ENCODE measurements at places on chromosomes 5 and 9.

GRCh38 chr5:134146651-134147518, 29.9 kb downstream of the SKP1 start:
- DNase-seq = no peak

- DNase-seq = no peak
These were observed 127.0 kb downstream of the SAXO1 start for GRCh38 chr9:18905883-18906629.

- no peak for DNase-seq
These were observed 88.8 kb downstream of the SPRY4 start for GRCh38 chr5:142235870-142236672.

DNA sequence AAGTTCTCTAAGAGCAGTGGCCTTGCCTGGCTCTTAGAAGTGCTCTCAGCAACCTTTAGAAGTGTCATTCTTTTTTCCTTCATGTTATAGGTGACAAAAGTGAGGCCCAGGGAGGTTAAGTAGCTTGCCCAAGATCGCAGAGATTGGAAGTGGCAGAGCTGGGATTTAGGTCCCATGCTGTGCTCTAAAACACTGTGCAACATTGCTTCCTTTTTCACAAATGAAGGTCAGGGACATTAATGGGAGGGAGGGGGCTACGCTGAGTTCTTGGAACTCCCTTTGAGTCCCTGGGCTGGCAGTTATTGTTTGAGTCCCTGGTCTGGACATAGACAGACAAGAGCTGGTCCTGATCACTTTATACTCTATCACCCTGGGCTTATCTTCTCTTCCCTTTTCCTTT, 45.3 kb downstream of the PAM start:
- DNase-seq = no peak

- no peak for DNase-seq
These were observed 48.6 kb downstream of the CYSTM1 start for GRCh38 chr5:140223567-140223966.

DNA sequence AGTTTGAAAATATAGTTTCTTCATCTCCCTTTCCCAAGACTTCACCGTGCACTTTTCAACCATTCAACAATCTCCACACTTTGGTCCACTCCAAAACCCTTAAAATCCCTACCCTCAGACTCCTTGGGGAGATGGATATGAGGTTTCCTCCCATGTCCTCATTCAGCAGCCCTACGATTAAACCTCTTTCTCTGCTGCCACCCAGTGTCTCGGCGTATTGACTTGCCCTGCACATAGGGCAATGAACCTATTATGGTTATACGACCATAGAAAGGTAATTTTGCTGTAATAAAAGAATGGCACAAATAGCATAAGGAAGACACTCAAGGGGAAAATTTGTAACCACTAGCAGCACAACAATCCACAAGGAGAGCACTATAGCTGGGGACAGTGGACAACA, 803.5 kb downstream of the TLE1 start:
- no peak for DNase-seq

GRCh38 chr5:146799671-146800070, 78.9 kb downstream of the PPP2R2B start:
- no peak for DNase-seq

DNA sequence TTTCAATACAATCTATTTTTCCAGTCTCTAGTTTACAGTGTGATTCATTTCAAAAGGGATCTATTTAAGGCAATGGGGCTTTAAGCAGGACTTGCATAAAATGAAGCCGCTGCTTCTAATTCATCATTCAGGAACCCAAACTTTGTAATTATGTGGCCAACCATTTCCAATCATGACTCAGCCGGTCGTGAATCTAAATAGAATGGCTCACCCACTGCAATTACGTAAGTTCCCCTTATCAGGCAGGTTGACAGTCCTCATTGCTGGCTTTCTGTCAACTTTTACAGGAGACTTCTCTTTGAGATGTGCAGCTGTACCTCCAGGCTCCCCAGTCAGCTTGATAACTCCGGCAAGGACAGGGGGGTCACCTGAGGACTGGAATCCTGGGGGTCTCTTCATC, 152.8 kb upstream of the DAP start:
- peak; percentile 66 for DNase-seq

DNA sequence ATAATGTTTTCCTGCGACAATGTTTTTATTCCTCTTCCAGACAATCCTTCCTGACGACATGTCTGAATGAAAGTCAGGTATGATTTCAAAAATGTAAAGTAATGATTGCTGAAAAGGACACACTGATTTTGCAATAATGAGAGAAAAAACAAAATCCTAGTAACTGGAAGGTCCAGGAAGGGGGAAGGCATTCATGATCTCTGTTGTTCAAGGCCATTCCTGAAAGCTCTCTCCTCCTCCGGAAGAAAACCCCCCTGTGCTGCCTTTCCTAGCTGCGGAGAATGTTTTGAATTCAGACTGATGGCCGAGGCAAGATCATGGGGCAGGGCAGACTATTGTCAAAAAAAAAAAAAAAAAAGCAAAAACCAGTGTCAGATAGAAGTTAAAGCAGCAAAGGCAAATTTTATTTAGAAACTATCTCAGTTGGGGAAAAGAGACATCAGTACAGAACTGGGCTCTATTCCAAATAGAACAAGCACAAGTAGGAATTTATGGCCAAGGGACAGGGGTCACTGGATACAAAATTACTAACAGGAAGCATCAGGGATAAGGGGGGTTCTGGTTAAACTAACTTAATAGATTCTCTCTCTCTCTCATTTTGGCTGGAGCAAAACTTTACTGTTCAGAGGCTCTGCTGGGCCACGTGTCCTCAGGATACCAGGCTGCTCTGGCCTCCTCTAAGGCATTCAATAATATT, 36.5 kb upstream of the CTSV start:
- no peak for DNase-seq

GRCh38 chr5:146082798-146083197, 22.6 kb downstream of the PLAC8L1 start:
- DNase-seq = no peak

DNA sequence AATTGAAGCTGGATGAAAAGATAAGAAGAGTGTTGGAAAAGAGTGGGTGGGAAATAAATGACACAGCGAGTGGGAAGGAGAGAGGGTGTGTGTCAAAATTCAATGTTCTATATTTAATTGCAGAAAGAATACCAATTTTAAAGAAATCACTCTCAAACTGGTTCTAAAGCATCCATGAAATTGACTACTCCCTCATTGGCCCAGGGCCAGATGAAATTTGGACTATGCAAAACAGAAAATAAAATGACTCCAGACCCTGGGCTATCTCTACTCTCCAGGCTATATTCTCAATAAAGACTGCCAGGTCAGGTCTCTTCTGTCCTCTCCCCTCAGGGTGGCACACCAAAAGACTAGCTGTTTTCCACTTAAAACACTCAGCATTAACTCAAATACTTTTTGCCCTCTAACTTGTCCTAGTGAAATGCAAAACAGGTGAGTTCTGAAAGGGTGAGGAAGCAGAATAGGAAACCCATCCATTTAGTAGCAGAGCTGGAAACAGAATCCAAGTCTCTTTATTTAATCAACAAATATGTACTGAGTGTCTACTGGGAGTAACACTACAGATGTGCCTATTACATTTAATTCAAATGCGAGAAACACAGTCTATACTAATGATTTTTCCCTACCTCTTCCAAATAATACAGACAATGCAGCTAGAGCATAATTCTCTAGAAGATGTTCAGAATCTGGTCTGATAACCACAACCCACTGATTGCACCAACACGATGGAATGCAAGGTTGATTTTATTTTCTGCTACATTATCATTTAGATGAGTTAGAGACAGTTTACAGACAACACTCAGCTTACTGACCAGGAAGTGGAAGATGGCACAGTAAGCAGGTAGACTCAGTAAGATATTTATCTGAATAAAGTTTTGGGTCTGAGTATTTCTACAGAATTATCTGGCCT, 42.1 kb downstream of the EFCAB9 start:
- DNase-seq = no peak

GRCh38 chr9:115689331-115689730, 464.3 kb upstream of the PAPPA start:
- no peak for DNase-seq

GRCh38 chr9:135924628-135925338, 17.4 kb upstream of the CAMSAP1 start:
- DNase-seq = no peak

DNA sequence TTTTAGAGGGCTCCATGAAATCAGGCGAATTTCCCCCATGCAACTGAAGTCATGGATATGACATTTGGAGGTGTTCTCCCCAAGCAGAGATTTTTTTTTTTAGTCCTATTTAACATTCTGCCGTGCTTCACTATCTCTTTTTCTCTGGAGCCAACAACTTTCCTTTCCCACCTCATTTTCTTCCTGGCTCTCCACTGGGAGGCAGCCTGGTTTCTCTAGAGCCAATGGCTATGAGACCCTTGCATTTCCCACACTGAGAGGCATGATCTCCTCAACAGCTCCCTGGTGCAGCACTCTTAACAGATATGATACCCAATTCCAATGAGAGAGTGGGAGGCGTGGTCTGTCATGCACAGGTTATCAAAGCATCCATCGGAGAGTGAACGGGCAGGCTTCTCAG, 310.8 kb downstream of the DRD1 start:
- DNase-seq = no peak

DNA sequence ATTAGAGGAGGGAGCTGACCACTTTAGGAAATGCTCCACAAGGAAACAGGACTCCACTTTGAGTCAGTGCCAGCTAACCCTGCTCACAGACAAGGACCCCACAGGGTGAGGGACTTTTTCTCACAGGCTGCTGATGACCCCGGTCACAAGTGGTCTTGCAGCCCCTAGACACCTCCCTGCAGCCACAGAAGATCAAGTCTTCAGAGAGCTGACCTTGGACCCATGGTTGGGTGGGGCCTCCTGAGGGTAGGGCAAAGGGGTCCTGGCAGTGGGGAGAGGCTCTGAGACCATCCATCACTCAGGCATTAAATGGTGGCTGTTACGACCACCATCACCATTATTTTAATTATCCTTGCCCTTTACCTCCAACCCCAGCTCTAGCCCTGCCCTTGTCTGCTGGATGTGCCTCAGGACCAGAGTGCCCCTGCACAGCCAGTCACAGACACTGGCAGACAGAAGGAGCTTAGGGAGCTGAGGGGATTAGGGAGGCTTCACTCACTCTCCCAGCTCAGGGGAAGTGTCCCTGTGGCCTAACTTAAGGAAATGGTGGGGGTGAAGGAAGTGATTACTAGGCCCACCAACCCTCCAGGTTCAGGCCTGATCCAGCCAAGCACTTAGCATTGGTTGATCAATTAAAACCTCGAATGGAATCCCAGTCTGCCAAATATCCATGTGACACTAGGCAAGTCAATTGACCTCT, 1.6 kb downstream of the ACSL6 start:
- DNase-seq = no peak

GRCh38 chr9:109403766-109404320, 83.0 kb upstream of the EPB41L4B start:
- DNase-seq = no peak

DNA sequence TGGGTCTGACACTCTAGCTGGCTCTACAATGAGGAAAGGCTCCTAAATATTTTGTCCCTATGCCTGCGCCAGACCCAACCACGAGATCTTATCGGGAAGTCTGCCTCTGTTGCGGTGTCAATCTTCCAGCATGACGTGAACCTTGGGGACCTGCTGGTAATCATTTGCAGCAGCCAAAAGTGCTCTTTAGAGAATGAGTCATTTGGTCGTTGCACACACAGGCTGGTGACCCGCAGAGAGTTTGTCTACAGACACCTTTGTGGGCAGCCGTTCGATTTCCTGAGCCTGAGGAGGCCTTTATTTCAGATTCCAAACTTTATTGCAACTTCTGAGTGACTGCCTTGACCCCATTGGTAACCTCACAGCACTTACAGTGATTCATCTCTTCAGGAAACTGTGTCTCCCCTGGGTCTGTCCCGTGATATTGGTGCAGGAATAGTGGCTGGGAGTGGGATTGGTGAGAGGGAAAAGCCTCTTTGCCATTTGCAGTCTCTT, 326.1 kb downstream of the NSG2 start:
- DNase-seq = no peak

DNA sequence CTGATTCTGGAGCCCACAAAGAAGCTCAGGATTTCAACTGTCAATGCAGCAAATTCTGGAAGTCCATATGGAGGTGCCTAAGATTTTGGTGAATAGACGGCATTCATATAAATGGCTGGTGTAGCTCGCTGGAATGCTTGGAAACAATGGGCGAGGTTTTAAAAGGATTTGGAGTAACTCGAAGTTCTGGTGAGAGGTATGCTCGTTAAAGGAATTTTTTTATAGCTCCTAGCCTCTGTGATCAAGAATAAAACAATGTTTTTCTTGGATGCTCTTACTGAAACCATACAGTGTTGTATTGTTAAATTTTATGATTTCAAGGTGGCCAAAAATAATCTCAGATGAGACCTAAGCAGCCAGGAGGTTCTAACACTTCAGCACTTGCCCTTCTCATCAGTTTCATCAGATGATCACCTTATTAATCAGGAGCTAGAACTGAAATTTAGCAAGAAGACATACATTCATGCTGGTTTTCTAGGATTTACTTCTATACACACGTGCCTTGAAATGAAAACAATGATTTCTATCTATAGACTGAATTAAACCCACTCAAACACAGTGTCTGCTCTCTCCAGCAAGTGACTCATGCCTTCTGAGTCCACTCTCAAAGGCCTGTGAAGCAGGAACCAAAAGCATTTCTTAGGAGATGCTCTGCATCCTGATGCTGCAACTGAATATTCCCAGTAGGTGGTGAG, 79.2 kb downstream of the OTULIN start:
- no peak for DNase-seq

GRCh38 chr5:54404568-54404967, 50.9 kb upstream of the HSPB3 start:
- DNase-seq = no peak

DNA sequence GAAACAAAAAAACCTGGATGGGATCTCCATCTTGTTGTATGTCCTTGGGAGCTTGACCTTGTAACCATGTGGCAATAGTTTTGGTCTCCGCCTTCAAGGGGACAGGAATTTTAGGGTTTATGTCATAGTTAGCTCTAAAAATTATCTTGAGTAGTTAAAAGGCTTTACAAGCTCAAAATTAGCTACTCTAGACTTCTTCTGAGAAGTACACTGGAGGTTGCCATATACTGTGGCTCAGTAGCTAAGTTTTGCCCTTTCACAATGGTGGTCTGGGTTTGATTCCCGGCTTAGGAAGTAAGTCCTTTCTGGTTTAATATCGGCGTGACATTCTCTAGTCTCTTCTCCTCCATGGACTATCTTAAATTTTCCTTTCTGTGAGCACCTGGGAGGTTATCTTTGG, 48.9 kb upstream of the DMAC1 start:
- DNase-seq = no peak

- no peak for DNase-seq
These were observed 20.7 kb downstream of the ITGA2 start for GRCh38 chr5:53009816-53010215.
